ENCODE measurements at places on chromosomes 1 and 21.

- DNase-seq: no peak
Measured at GRCh38 chr1:152426731-152427130, 12.7 kb upstream of the CRNN start.

GRCh38 chr1:26221094-26221493, 12.9 kb upstream of the CEP85 start:
- DNase-seq: no peak

- DNase-seq: no peak
Measured at GRCh38 chr1:115283681-115284146, 54.3 kb downstream of the NGF start.

DNA sequence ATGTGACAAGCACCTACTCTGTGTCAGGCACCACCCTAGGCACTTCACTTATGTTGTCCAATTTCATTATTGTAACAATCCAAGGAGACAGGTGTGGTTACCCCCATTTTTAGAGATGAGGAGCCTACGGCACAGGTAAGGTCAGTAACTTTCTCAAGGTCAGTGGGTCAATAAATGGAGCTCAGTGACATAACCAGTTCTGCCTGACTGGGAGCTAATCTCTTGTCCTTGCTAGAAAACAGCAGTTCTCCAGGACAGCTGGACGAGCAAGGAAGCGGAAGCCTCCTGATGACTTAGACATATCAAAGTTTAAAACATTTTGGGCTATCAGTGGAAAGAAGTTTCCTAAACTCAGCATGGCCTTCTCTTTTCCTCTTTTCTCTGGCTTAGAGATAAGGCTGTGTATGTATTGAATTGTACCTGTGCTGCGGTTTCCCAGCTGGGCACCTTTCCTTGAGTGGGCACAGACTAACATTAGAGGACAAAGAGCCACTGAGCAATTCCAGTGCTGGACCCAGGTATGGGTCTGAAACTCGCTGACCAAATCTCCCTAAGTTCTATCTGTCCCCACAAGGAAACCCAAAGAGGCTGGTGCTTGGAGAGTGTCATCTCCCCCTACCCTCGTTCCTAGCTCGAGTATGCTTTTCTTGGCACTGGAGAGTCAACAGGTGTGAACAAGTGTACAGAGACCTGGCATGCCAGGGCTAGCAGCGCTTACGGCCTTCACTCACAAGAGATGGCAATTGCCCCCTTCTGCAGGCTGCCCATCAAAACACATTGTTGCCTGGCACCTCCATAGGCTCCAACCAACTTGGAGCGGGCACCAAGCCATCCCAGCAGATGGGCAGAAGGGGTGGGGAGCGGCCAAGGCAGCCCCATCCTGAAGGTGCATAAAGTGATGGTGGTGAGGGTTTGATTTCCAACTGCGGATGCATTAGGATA, 456.1 kb upstream of the PROX1 start:
- no peak for DNase-seq

DNA sequence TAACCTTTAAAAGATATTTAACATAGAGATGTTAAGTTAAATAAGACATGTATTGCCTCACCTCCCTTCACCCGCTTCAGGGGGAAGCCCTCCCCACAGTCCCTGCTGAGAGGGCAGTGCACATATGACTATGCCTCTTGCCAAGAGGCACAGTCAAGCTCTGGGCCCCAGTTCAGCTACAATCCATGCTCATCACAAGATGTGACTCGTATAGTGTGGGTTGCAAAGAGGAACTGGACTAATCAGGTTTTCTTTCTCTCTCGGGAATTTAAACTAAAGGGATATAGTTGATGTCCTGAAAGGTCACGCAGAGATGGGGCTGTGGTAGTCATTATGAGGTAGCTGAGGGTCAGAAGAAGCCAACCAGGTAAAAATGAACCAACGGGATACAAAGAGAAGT, 35.6 kb downstream of the LYST start:
- DNase-seq: no peak

DNA sequence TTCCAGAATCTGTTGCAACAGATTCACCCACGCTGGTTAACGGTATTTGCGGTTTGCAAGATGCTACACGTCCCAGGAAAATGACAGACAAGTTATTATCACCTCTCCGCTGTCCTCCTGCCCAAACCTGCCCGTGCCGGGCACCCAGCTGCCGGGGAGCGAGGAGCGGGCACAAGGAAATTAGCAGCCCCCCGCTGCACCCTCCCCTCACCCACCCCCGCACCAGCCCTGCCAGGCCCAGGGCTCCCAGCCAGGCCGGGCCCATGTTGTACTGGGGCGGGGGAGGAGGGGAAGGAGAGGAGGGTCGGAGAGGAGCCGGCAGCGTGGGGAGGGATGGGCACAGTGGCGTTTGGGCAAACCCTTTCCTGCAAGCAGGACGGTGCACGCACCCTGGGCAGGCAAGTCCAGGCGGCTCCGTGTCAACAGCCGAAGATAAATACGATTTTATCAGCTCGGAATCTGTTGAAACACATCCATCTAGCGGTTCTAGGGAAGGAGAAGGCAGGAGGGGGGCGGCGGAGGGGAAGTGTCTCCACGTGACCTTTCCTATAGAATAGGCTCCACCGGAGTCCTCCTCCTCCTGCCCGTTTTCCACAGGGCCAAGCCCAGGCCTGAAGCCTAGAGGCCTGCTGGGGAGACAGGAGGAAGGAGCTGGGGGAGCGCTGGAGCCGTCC, 35.1 kb upstream of the CCDC27 start:
- no peak for DNase-seq

DNA sequence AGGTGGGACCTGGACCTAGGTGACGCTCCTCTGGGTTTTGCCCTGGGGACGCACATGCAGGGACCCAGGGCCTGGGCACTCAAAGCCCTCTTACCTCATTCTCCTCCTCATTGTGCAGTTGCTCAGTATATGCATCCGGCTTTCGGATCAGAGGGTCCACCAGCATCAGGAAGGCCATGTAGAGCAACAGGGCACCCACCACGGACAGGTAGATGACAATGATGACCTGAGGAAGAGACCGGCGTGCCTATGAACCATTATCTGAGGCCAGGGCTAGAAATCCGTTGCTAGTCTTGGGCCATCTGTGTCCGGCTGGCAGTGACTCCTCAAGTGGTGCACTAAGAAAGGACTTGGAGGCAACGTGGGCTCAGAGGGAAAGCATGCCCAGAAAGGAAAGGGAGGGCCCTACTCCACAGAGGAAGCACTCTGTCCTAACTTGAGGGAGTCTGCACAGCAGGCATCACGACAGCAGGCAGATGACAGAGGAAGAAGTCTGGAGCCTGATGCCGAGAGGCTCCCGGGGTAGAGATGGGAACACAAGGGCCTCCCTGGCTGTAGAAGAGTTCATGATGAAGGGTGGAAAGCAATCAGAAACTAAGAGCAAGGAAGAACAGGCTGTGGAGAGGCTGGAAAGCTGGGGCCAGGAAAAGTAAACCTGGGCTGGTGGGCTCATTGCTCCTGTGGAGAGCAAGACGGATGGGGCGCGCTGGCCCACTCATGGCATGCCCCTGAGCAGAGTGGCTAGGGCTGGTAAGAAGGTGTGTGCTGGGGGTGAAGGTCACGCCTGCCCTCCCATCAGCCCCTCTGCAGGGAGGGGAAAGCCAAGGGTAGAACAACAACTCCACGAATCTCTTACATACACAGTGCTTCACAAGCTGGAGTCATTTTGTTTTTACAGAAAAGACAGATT, 10.3 kb downstream of the TMEM9 start:
- DNase-seq: no peak

DNA sequence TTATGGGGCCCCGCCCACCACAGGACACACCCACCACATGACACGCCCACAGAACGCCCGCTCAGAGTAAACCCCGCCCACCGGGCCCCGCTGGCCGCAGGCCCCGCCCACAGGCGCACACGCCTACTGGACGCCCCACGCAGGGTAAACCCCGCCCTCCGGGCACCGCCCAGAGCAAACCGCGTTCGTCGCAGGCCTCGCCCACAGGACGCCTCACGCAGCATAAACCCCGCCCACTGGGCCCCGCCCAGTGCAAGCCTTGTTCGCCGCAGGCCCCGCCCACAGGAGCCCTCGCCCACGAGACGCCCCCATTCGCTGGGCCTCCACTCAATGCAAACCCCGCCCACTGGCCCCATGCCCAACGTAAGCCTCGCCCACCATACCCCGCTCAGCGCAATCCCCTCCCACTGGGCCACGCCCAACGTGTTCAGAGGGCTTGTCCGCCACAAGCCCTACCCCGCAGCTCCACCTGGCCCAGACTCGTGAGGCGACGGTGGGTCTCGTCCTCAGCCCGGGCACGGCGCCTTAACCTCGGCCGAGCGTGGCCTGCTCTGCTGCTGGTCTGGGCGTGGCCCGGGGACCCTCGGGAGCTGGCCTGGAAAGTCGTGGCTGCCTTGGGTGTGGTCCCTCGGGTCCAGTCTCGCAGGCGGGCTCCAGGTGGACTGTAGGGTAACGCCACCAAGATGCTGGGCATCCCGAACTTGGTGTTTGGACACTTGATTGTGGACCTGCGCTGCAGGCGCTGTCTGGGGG, 401 bp upstream of the TMEM52 start:
- peak; percentile 79 for DNase-seq

DNA sequence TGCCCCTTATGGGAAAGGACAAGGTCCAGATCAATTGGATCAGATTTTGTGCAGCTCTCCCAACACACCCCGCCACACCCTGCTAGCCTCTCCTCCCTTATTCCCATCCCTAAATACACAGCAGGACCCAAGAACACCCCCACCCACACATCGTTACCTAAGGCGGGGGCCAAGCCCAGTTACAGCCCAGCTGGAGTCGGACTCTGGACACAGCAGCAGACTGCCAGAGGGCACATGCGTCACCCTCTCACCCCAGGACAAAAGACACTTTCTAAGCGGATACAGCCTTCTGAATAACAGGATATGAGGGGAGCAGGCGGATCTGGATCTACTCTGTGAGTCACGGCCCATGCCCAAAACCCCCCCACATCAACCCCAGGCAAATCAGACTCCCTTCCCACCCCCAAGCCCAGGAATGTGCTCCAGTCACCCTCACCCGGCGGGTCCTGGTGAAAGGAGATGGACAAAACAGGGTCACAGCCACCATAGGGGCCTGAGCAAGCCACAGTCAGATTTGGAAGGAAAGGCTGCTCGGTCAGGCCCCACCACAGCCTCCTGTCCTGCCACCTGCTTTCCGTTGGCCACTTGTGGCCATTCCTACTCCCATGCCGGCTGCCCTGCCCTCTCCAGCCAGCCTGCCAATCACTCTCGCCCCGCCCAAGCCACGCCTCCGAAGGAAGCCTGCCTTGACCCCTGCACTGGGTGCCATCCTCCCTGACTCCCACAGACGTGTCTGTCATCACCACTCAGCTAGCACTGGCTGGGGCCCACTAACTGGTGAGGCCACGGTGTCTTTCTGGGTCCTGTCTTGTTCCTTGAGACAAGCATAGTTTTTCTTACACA, 4.0 kb downstream of the S100A16 start:
- peak; percentile 58 for DNase-seq

DNA sequence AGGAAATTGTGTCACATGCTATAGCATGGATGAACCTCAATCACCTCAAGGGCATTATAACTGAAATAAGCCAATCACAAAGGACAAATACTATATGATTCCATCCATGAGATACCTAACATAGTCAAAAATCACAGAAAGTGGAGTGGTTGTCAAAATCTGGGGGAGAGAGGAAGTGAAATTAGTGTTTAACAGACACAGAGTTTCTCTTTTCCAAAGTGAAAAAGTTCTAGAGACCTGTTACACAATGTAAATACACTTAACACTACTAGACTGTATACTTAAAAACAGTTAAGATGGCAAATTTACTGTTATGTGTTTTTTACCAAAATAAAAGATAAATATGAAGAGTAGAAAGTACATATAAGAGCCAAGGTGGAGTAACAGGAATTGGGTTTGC, 31.8 kb downstream of the ZNF644 start:
- no peak for DNase-seq

- DNase-seq: no peak
Measured at GRCh38 chr1:193525411-193525810, 339.0 kb upstream of the B3GALT2 start.

DNA sequence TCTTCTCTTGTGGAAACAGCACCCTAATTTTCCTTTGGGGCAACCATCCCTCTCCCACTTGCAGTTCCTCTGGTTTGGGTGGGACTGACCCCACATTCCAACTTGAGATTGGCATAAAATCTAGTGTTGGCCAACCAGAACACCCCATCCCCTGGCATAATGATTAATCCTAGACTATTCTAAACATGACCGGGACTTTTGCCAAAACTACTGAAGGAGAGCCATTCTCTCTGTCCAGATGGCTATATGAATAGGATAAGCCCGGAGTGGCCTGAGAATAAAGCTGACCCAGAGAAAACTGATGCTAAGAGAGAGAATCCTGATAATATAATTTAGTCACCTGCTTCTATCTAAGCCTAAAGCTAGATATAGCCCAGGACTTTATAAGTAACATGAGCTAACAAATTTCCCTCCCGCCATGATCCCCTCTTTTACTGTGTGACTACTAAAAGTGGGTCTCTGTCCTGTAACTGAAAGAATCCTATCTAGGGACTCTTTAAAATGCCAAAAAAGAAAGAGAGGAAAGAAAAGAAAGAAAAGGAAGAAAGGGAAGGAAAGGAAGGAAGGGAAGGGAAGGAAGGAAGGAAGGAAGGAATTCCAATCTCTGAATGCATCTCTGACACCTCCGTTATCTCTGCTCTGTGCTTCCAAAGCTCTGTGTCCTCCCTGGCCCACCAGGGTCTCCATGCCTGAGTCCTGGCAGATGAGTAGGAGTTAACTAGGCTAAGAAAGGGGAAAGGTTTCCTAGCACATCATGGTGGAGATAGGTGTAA, 28.0 kb upstream of the NRDC start:
- peak; percentile 23 for DNase-seq

- no peak for DNase-seq
Measured at GRCh38 chr21:41136286-41136685, 31.7 kb upstream of the BACE2 start.

- peak; percentile 72 for DNase-seq
Measured at GRCh38 chr1:233440951-233441401, 113.5 kb downstream of the MAP3K21 start.

DNA sequence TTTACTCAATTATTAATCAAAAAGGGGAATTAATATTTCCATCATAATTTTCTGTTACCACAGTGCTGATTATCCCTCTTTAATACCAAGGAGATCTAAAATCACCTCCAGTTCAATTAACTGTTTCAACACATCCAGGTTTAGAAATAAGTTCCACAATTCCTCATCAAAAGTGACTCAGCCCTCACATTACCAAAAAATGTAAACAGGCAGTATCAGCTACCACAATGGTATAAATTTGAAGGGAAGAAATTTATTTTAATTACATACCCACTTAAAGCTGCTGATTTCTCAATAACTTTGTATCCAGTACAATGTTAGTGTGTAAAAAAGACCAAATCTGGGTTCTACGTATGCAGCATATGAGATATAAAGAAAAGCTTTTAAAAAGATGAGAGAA, 51.9 kb downstream of the EIF4G3 start:
- peak; percentile 23 for DNase-seq

DNA sequence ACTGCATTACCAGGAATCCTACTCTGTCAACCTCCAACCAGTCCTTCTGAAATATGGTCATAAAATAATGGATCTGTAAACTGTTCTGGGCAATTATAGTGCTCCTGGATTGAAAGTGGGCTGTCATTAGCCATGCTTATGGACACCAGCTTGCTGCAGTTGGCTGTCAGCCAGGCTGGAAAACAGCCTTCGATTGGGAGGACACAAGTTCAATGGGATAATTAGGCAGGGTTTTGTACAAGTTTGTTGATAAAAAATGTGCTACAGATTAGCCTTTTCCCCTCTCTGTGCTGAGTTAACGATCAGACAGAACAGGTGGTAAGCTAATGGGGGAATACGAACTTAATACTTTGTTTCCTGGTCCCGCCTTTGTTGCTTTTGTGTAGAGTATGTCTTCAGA, 413.9 kb downstream of the DUSP10 start:
- no peak for DNase-seq

GRCh38 chr1:8169364-8170058, 143.4 kb upstream of the ERRFI1 start:
- peak; percentile 78 for DNase-seq

All from astrocyte of the cerebellum (primary cell).